ENCODE measurements at places on chromosomes 6 and 20.

DNA sequence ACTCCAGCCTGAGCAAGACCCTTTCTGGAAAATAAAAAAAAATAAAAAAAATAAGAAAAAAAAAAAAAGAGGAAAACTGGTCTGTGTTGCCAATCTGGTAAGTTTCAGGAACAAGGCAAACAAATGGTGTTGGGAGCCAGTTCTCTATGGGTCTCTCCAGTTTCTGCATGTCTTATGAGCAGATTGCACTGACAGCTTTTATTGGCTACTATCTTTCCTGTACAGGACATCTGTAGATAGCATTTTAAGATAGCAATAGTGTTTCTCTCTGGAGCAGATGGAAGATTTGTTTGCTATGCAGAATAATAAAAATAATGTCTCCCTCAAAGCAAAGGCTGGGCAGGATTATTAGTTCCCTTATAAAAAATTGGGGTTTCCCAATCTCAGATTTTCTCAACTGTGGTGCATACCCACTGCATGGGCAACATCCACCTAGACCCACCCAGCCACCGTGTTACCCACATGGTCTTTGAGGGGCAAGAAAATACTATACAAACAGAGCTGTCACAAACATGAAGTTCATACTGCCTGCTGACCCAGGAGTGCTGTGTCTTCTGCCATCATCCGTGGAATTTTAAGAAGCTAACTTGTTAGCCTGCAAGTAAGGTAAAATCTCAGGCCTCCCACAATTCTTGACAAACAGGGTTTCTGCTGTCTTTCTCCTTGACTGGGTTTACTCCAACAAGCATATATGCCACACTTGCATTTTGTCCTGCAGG is 9.5 kb downstream of the GMDS start:
- DNase-seq: no peak

DNA sequence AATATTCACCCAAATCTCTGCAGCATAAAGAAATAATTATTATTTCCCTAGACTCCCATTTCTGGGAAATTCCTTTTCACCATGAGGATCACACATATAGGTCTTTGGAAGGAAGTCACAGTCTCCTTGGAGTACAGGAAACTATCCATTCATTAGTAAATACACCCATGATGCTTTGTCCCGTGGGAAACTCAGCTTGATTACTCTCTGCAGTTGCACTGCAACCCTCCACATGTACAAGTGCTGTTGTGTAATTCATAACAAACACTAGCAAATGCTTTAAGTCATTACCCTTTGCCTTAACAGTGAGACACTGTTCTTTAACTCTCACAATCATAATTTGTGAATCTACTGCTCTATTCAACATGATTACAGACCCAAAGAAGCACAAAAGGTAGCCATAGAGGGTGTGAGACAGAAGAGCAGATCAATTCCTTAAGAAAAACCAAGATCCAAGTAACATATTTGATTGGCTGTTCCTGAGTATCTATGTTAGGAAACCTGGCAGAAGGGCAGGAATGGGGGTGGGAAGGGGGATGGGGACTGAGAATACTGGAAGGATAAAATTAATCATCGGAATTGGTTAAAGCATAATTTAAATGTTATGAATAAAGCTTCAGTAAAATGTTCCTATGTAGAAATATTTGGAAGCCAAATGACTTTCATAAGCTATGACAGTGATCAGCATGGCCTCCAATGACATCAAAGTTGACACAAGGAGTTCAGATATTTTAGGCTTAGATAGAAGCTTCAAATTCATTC is 268.0 kb downstream of the HACE1 start:
- DNase-seq: no peak

GRCh38 chr6:122143813-122144601 is 255.4 kb upstream of the HSF2 start:
- DNase-seq: no peak

DNA sequence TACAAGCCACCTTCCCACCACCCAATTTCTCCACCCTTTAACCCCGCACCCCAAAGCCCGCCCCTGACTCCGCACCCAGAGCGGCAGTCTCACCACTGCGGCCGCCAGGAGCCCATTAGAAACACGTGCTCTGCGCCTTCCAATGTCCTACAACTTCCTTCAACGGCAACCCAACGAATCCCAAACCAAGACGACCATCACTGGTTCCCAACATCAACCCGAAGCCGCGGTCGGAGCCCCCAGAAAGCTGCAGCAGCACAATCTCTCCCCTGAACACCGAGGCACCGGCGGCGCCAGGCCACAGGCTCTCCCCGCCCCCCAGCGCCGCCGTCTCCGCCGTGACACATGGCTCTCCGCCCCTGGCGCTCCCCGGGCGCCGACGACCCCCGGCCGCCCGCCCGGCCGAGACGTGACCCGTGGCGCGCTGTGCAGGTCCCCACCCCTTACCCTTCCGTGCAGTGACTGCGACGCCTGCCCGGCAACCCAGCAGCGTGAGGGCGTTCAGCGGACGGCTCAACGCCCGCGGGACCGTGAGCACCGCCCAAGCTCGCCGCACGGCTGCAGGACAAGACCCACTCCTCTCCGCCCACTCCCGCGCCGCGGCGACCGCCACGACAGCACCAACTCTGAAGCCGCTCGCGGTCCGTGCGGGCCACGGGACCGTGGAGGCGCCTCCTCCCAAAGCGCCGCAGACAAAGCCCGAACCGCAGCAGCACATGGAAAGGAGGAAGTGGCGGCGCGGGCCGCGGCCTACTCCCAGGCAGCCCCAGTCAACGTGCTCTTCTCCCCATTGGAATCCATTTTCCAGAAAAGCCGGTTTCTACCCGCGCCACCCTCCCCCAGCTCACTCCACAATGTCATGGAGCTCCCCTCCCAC is 551 bp downstream of the SYNCRIP start:
- DNase-seq: peak; percentile 28

DNA sequence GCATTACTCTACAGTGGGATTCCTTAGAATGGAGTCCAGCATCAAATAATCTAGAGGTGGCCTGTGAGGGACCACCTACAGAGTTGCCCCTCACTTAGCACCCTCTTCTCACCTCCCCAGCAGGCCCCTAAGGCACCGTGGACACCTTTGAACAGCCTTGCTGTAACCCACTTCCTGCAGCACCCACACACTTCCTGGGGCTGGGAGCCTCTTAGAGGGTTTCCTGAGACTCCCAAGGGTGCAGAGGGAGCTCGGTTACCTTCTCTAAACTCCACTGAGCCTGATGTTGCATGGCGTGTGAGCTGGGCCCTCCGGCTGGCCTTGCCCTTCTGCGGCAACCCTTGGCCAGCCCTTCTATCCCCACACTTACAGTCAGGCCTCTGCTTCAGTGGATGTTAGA is 7.3 kb upstream of the SIRPG start:
- DNase-seq: peak; percentile 58

DNA sequence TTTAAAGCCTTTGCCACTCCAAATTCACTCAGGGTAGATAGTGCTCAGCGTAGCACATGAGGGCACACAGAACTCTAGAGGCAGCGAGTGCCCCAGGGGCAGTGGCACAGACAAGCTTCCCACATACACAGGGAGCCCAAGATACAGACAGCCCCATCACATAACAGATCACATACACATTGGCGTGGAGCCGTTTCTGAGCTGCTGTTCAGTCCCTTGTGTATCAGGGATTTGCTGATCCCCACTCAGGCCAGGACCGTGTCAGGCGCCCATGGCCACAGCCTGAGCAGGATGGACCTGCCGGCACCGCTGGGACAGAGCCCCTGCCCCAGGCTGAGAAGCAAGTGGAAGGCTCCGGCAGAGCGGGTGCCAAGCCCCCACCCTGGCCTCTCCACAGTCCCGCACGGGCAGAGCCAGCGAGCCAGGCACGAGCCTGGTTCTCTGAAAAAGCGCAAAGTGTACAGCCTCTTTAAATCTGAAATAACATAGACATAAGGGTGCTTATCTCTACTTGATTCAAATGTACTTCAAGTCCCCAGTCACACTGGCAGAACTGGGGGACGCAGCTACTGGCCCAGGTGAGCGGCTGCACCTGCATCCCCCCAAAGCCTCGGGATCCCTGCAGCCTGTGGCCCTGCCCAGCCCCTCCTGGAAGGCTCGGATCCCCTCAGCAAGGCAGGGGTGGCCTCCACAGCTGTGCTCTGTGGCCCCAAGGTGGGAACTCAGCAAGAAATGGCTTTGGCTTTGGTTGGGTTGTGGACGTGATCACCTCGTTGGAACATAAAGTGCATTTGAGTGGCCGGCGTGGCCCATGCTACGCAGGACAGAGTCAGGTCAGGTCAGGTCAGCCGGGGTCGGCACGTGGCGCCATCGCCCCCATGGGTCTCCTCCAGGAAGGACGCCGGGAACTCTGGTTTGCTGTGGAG is 231.3 kb downstream of the ERMARD start:
- DNase-seq: no peak

DNA sequence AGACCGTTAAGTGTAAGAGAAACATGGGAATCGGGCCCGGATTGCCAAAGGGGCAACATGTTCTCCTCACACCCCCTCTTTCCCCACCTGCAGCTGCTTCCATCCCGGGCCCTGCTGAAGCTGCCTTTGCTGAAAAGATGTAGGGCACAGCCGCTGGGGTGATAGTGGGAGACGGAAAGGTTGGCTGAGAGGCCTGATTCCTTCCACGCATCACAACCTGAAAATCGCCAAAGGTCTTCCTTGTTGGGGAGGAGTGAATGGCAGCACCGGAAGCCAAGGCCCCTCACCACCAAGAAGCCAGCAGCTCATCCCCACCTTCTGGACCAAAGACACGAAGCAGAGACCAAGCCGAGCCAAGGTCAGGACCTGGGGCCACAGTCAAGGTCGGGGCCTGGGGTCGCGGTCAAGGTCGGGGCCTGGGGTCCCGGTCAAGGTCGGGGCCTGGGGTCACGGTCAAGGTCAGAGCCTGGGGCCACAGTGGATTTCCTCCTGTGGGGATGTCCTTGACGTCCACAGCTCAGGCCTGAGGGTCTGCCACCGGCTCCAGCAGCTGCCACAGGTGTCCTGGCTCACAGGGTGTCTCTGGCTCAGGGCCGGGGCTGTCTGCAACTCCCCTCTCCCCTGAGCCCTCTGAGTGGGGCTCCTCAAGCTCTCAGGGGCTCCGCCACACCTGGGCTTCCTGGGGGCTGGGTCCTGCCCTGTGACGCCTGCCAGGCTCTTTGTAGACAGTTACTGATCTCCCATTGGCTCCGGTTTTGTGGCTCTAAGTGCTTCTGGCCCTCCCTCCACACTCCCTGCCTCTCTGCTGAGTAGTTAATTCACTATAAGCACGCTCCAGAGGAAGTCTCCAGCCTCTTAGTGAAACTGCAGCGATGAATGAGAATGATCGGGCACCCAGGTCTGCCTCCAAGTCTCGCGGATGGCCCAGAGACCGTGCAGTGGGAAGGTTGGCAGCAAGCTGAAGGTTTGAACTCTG is 5.5 kb upstream of the CHRNA4 start:
- no peak for DNase-seq

DNA sequence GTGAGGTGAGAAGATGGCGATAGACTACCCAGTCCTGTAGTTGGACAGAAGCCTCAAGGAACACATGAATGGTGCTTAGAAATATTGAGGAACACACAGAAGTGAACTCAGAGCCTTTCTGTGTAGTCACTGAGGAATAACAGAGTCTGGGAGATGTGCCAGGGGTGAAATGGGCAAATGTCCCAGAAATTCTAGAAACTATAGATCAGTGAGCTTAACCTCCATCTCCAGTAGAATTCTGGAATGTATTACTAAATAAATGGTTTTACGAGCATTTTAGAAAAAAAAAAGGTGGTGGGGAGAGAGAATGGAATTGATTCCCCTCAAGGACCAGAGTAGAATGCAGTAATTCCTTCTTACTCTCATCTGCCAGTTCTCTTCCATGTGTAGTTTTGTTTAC is 380.0 kb downstream of the LMBRD1 start:
- no peak for DNase-seq

- no peak for DNase-seq
Measured at GRCh38 chr6:113562248-113562647, 294.9 kb upstream of the MARCKS start.
